ENCODE measurements at places on chromosomes 7 and 10.

DNA sequence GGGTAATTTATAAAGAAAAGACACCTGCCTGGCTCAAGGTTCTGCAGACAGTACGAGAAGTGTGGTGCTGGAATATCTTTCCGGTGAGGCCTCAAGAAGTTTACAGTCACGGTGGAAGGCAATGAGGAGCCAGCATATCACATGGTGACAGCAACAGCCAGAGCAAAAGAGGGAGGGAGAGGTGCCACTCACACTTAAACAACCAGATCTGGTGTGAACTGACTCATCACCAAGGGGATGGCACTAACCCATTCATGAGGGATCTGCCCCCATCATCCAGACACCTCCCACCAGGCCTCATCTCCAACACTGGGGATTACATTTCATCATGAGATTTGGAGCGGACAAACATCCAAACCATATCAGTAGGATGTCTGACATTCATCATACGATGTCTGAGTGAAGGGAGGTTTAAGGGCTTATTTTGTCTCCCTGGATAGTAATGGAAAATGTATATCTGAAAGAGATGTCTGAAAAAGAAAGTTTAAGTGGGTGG lies 23.5 kb upstream of the KBTBD2 start:
- no peak for DNase-seq

- DNase-seq, result no peak
Observed at GRCh38 chr7:22350466-22351328, 6.3 kb downstream of the RAPGEF5 start.

- DNase-seq, result no peak
Observed at GRCh38 chr7:155348806-155349205, 51.1 kb downstream of the INSIG1 start.

GRCh38 chr7:87155788-87156187 lies 3.5 kb downstream of the DMTF1 start:
- no peak for DNase-seq

GRCh38 chr7:139680676-139681462 lies 96.9 kb downstream of the HIPK2 start:
- no peak for DNase-seq

DNA sequence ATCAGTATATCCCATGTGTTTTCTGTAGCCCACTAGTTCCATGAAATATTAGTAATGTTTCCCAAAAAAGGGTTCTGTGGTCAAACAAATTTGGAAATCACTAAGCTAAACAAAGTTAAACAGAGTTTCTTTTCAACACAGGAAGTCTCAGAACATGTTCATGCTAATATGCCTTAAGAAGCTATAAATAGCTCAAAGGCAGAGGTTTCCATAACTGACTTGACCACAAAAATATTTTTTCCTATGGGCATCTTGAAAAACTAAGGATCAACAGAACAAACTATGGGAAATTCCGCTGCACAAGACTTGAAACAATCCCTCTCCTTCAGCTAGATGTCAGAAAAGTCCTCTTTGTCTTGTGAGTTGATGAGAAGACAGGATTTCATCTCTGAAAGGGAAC lies 59.7 kb downstream of the SEM1 start:
- DNase-seq, result no peak

DNA sequence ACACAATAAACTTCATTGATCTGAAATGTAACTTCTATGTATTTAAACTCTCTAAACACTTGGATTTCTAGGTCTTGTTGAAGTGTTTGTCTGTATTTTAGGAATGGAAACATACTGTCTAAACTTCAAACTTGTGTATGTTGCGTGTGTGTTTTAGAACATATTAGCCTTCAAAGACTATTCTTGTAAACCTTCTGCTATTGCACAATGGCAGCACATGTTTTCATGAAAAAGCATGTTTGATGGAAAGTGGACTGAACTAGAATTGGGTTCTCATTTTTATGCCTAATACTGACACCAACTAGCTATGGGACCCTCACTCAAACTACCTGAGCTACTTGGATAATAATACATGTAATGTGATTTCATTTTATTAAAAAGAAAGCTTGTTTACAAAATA lies 592.6 kb downstream of the IPMK start:
- DNase-seq, result no peak

Measured in retina (tissue), 1 donor.